Activated naive CD4-positive, alpha-beta T cell treated with anti-CD3 and anti-CD28 coated beads, Interleukin-2, amount 50 U/mL, for 72 hours (primary cell): ENCODE measurements at places on chromosomes 7 and 10.

DNA sequence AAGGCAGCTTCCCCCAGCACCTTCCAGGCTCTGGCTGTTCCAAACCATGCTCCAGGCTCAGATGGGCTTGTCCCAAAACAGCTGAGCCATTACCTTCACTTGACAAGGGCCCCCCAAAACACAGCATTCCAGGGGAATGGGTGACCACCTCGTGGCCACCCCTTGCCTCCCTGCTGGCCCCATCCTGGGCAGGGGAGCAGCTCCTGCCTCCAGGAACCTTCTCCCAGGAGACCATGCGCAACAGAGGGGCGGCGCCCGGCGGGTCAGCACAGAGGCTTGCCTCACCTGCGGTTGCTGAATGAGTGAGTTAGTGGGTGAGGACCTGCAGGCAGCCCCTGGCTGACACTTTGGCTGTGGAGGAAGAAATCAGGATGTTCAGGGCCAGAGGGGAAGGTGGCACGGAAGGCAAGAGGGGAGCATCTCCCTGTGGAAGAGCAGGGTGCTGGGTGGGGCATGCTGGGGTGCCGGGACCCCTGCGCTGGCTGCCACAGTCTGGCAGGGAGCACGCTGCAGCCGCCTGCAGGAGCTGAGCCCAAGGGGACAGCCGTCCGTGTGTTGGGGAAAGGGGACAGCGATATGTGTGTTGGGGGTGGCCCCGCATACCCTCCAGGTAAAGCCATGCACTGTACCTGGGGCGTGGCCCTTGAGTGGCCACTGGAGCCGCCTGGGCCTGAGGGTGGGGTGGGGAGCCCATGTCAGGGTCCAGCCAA lies 54.7 kb downstream of the PWWP2B start:
- no peak for DNase-seq

DNA sequence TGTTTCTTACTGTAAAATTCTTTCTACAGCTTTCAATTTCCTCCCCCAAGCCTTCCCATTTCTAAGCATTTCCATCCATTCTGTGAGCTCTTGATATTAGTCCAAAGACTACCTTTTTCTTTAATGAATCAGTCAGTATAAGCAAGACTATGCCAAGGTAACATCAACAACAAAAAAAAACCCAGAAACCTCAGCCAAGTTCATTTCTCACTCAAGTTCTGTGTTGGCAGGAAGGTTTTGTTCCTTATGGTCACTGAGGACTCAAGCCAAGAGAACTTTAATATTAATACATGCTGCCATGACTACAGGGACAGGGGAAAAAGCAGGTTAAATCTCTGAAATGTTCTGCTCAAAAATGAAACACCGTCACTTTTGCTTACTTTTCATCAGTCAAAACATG lies 621.2 kb upstream of the NRP1 start:
- DNase-seq = no peak

- no peak for DNase-seq
Measured at GRCh38 chr10:16509996-16510395, 11.7 kb downstream of the C1QL3 start.

- no peak for DNase-seq
Measured at GRCh38 chr7:25260862-25261494, 32.7 kb upstream of the NPVF start.

- no peak for DNase-seq
Measured at GRCh38 chr7:24576171-24577025, 3.1 kb downstream of the PALS2 start.

- no peak for DNase-seq
Measured at GRCh38 chr10:450463-450862, 239.0 kb downstream of the DIP2C start.

DNA sequence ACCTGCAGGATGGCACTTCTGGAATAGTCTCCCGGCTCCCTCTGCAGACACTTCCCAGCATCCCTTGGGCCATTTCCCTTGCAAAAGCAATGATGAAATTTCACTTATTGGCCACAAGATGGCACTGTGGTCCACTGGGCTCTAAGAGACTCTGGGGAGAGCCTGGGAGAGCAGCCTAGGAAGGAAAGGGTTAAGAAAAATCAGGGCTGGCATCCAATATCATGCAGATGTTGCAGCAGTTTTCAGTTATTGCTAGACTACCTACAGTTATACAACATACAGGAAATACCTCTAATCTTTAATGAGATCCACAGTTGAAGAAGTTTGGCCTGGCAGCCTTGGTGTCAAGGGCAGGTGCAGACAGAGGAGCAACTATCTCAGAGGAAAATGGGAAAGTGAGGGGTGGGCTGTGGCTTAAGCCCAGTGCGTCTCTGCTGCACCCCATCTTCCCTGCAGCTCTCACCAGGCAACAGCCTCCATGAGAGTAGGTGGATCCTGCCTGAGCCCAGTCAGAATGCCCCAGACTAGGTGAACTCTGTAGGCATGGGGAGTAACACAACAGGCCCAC lies 100.2 kb upstream of the PRSS58 start:
- DNase-seq = no peak

GRCh38 chr10:98340940-98341310 lies 72.9 kb upstream of the LOXL4 start:
- no peak for DNase-seq

DNA sequence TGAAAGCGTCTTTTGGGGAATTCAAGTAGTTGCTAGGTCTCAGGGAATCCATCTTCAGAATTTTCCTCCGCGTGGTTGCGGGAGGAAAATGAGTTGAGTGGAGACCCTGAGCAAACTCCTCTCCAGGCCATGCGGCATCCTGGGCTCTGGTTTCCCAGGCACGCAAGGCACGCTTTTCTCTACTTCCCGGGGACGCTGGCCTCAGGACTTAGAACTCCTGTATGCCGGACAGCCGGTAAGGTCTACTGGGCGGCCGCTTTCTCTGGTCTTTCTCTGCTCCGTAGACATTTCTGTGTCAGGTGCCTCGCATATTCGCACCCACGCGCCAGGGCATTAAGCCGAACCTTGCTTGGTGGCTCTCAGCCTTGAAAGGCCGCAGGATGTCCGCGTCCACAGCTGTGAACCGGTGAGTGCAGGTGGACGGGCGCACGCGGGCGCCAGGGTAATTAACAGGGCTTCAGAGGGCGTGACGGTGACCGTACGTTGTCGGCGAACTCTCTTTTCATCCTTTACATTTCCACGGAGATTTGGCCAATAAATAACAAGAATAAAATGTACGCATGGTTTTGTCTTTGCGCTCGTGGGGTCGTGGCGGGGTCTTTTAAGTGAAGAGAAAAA lies 992 bp upstream of the RBM20 start:
- DNase-seq = no peak

DNA sequence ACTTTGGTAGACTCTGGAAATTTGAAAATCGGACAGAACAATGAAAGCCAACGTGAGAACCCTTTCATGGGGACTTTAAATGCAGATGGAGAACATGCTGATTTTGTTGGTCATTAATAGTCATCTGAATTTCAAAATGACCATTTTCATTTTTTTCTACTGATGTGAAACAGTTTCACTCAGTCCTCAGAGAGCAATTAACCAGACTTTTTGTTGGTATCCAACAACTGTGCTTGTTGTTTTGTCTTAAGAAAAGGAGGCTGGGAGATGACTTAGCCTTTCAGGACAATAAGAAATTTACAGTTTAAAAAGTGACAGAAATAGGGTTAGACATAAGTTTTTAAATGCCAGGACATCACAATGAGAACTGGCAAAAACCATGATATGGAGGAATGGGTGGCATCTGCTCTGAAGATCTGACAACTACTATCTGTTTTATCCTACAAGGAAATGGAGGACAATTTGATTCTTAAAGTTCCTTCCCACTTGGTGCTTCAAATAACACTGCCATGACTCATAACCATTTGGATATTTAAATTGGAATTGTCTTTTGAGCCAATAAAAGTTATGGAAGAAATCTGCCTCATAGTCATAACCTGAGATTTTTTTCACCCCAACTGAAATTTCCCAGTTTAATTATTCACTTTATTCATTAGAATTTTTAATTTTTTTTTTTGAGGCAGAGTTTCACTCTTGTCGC lies 87.2 kb upstream of the HPS1 start:
- no peak for DNase-seq
